ENCODE measurements at places on chromosomes 4 and X. TPM values are rescaled to one million over a fixed set of nuclear protein-coding genes. Genes with fewer than 3 reads are reported as not detected.

DNA sequence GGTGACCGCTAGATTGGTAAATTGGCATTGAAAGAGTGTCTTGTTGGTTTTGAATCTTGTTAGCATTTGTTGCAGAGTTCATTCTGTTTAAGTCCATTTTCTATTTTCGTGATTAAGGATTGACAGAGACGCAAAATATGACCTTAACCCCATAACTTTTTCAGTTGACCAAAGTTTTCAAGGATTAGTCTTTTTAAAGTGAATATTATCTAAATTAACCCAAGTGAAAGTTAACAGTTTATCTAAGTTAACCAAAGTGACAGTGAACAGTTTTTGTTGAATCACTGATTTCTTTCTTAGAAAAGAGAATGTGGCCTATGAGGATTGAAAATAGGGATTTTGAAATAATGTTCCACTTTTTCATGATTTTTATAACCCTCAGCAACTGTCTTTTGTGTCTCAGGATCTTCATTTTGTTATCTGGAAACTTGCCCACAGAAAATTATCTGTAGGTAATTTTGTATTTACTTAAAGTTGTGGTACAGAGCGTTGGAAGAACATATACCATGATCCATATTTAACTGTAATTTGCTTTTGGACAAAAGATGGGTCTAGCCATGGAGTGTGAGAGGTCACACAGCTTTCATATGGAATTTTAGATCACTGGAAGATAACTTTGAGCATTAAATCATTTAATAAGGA lies 3.3 kb downstream of the CPEB2 start:
- DNase-seq, result no peak

DNA sequence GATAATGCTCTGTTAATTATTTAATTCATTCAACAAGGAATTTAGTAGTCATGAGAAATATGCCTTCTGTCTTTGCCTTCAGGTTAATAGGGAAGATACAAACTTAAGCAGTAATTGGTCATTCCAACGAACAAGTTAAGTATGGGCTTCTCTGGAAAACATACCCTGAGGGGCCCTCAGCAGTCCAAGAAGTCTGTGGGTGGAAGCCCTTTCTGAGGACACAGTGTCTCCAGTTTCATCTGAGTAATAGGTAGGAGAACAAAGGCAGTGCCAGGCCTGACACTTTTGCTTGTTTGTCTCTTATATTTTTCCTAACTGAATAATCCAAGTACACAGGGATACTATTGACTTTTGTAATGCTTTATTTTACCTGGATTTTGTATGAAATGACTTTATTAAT lies 262.5 kb downstream of the FBXW7 start:
- DNase-seq, result no peak

DNA sequence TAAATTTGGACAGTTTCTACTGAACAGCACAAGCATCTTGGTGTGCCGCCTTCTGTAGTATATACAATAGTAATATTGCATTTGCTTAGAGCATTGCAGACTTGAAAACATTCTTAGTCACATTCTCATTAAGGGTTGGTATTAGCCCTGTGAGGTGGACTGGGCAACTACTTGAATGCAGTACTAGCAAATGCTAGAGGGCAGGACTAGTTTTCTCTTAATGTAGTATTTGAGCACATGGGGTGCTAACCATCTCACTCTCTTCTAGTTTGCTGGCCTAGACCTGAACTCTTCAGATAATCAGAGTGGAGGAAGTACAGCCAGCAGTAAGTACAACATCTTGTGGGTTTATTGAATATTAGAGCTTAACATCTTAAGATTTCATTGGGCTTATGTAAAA lies 3.2 kb downstream of the DDX3X start:
- DNase-seq, result no peak

GRCh38 chrX:28599957-28600356 lies 12.7 kb downstream of the IL1RAPL1 start:
- no peak for DNase-seq

DNA sequence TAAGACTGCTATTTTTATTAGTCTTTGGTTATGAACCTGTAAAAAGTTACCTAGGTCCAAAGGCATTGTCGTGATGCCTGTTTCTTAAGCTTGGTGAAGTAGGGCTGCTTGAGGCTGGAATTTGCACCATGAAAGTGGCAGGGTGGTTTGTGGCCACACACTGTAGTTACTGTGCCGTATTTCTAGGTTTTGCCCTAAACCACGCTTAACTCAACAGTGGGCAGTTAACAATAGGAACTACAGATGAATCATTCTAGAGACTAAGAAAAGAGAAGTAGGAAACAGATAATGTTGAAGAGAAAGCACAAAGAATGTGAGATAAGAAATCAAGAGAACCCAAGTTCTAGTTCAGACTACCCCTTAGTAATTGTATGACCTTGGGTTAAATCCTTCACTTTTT lies 11.5 kb downstream of the ETNPPL start:
- no peak for DNase-seq

DNA sequence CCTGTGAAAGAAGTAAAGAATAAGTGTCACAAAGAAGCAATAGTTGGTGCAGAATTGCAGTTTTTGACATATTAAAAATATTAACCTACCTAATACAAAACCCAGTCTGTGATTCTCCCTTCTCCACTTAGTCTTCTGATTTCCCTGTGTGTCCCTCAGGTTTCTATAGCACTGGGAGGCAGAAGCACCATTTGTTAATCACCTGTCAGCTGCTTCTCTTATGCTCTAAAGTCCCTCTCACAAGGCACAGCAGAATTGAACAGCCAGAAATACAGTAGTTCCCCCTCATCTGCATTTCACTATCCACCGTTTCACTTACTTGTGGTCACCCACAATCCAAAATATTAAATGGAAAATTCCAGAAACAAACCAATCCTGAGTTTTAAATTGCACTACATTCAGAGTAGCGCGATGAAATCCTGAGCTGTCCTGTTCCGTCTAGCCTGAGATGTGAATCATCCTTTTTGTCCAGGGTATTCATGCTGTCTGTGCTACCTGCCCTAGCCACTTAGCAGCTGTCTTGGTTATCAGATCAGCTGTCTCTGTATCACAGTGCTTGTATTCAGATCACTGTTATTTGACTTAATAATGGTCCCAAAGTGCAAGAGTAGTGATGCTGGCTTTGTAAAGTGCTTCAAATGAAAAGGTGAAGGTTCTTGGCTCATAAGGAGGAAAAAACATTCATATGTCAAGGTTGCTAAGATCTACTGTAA lies 984.1 kb upstream of the GRID2 start:
- DNase-seq, result no peak

DNA sequence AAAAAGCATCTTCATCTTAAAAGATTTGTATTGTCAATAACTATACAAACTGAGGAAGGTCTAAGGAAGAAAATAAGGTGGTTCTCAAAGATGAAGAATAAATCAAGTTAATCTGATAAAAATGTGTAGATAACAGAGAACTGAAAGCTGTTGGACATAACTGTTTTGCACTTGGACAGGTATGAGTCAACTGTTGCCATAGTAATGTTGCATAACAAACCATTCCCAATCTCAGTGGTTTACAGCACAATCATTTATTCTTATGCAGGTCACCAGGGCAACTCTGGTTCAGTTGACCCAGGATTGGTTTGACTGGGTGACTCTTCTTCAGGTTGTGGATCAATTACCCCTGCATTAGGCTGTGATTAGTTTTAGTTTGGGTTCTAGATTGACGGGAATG lies 2197.7 kb downstream of the ARAP2 start:
- DNase-seq, result no peak

Gene PLXNB3
- 2.3 TPM for polyA plus RNA-seq

Gene TCEANC
- 4.3 TPM for polyA plus RNA-seq

- DNase-seq, result no peak
Measured at GRCh38 chrX:45697591-45697990, 496.9 kb upstream of the DIPK2B start.

GRCh38 chr4:7652006-7652405 lies 217.3 kb upstream of the PSAPL1 start:
- no peak for DNase-seq

Gene IDUA
- polyA plus RNA-seq, result 13.9 TPM
